ENCODE measurements at places on chromosomes 3 and 15.

- no peak for DNase-seq
Observed at GRCh38 chr15:35680951-35681350, 135.0 kb upstream of the DPH6 start.

DNA sequence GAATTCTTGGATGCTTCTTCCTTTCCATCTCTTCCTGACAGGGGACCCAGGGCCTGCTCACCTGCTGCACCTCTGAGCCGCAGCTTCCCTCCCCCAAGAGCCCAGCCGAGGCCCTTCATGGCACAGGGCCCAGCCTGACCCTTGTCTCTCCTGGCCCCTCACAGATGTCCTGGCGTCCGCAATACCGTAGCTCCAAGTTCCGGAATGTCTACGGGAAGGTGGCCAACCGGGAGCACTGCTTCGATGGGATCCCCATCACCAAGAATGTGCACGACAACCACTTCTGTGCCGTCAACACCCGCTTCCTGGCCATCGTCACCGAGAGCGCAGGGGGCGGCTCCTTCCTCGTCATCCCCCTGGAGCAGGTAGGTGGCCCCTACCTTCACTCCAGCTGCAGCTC, 66.2 kb downstream of the CORO2B start:
- DNase-seq = no peak

DNA sequence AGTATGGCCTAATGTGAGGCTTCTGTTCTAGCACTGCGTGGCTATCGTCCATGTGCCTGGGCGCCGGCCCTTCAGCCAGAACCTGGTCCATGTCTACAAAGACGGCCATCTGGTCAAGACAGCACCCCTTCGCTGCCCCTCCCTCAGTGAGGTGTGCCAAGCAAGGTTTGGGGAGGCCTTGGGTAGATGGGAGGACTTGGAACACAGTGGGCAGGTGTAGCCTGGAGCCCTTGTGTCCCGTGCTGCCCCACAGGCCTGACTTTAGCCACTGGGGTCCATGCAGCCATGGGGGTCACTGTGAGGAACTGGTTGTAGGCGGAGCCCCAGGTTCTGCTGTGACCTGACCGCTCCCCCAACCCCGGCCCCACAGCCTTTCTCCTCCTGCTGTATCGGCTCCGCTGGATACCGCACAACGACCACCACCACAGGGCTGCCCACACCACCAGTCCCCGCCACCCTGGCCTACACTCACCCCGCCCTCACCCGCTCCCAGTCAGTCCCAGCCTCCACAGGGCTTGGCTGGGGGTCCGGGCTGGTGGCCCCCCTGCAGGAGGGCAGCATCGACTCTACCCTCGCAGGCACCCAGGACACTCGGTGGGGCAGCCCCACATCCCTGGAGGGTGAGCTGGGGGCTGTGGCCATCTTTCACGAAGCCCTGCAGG, 16.6 kb downstream of the NBEAL2 start:
- no peak for DNase-seq

- no peak for DNase-seq
Observed at GRCh38 chr3:61181874-61182273, 69.4 kb downstream of the FHIT start.

DNA sequence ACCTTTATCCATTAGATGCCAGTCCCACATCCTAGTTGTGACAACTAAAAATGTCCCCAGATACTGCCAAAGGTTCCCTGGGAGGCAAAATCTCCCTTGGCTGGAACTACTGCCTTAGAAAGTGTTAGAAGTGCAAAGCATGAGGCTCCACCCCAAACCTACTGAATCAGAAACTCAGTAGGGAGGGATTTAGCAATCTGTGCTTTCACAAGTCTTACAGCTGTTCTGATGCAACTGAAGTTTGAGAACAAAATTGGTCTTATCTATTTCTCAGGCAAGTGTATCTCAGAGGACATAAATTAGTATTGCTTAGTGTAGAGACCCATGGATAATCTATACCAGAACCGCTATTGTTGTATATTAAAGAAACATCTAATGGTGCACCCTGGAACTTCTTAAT, 70.2 kb downstream of the CLDN1 start:
- no peak for DNase-seq

- DNase-seq = no peak
Observed at GRCh38 chr3:48042071-48042760, 26.0 kb upstream of the MAP4 start.

GRCh38 chr15:58286523-58286922, 145.3 kb upstream of the LIPC start:
- no peak for DNase-seq

Data from naive thymus-derived CD8-positive, alpha-beta T cell (primary cell).